ENCODE measurements at places on chromosomes 7 and 10. TPM values are rescaled to one million over a fixed set of nuclear protein-coding genes. Genes with fewer than 3 reads are reported as not detected.
A peak's percentile ranks its signal among the peaks of the same experiment; 100 is the strongest.

Gene DRGX
- 3.4 TPM for total RNA-seq

Gene PRKAR2B
- 69.3 TPM for total RNA-seq

Gene TUBB8
- not detected for total RNA-seq

Gene HPS6
- 18.3 TPM for total RNA-seq

Gene GHITM
- total RNA-seq: 144 TPM

DNA sequence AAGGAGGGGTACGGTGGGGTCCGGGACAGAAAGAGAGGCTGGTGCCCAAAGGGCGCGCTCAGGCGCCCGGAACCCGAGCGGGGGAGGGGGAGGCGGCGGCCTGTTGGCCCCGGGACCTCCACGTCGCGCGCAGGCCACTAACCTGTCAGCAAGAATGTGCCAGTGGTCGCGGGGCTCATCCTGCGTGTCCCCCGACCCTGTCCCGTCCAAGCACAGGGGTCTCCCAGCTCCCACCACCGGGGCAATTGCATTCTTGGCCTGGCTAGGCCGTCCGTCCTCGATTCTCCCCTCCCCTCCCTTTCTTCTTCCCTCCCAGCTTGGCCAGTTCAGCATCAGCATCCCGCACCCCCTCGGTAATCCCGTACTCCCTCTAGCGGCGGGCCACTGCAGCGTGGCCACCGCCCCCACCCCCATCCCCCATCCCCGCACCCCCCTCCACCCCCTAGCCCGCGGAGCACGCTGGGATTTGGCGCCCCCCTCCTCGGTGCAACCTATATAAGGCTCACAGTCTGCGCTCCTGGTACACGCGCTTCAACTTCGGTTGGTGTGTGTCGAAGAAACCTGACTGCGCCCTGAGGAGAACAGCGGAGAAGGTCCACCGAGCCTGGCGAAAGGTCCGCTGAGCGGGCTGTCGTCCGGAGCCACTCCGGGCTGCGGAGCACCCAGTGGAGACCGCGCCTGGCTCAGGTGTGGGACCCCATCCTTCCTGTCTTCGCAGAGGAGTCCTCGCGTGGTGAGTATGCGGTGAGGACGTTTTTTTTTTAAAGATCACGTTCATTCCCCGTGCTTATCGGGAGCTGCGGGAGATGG lies at the start of gene SGCE:
SGCE (minus strand) TSS at position 286 of the 810 bp plus-strand sequence; CDS start at position 251, 35 bp downstream.
- H3K4me1 ChIP-seq: peaks cover 9% of the 10 kb centered on the region
- H3K36me3 ChIP-seq: no peaks in the 10 kb centered on the region
- no peaks in the 10 kb centered on the region for H3K27me3 ChIP-seq
- H3K27ac ChIP-seq: peak within 1 kb of the TSS; percentile 87

GRCh38 chr10:76558586-76558985 lies 1079.0 kb downstream of the KCNMA1 start:
- H3K27me3 ChIP-seq: peaks cover 2% of the 10 kb centered on the region
- no peaks in the 10 kb centered on the region for H3K36me3 ChIP-seq
- peaks cover 16% of the 10 kb centered on the region for H3K4me1 ChIP-seq
- DNase-seq: no peak
- no peak overlapping the region for H3K27ac ChIP-seq

- peaks cover 39% of the 10 kb centered on the region for H3K4me1 ChIP-seq
- no peak overlapping the region for H3K4me3 ChIP-seq
- H3K36me3 ChIP-seq: peaks cover 5% of the 10 kb centered on the region
- H3K27me3 ChIP-seq: peaks cover 27% of the 10 kb centered on the region
- DNase-seq: no peak
Measured at GRCh38 chr10:111081595-111081994, 4.8 kb downstream of the ADRA2A start.

DNA sequence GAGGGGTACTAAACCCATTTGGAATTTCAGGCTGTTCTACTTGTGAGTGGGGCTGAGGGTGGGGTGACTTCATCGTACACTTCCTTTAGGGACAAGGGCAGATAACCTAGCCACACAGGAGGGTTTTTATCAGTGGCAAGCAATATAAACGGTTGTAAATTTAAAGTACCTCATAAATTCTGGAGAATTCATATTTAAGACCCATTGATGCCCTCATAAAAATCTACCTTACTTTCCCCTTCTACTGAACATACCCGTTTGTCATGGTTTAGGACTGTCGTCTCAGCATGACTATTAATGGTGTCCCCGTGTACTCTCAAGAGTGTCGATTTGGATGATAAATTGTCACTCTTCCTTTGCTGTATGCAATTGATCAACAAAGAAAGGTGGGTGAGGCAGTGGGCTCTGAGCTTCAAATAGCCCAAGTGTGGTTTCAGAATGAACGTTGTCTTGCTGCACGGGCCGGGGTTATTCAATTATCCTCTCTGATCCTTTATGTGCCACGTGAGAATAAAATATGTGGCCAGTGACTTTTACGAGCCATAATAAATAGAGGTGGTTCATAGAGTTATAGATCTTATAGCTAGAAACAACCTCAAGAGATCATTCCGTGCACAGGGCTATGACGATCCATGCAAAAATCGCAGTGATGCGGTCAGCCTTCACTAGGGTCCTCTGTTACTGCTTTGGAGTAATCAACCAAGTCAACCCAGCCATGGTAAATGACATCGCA lies 82.2 kb downstream of the FAM107B start:
- H3K27ac ChIP-seq: no peak overlapping the region
- H3K27me3 ChIP-seq: no peaks in the 10 kb centered on the region
- peak; percentile 66 for DNase-seq
- H3K36me3 ChIP-seq: no peaks in the 10 kb centered on the region
- no peaks in the 10 kb centered on the region for H3K4me1 ChIP-seq

- H3K4me3 ChIP-seq: no peak overlapping the region
- no peak overlapping the region for H3K27ac ChIP-seq
- peaks cover 33% of the 10 kb centered on the region for H3K27me3 ChIP-seq
- DNase-seq: no peak
Measured at GRCh38 chr10:43078986-43079273, 2.1 kb downstream of the RET start.

- H3K4me3 ChIP-seq: no peak overlapping the region
- peaks cover 5% of the 10 kb centered on the region for H3K4me1 ChIP-seq
- H3K36me3 ChIP-seq: peaks cover 66% of the 10 kb centered on the region
- no peak overlapping the region for H3K27ac ChIP-seq
- no peak for DNase-seq
Measured at GRCh38 chr10:132774902-132775863, 10.8 kb downstream of the NKX6-2 start.

- no peaks in the 10 kb centered on the region for H3K36me3 ChIP-seq
- no peaks in the 10 kb centered on the region for H3K27me3 ChIP-seq
- H3K27ac ChIP-seq: peak overlapping the region; percentile 36
- DNase-seq: peak; percentile 81
- H3K4me1 ChIP-seq: peaks cover 35% of the 10 kb centered on the region
- no peak overlapping the region for H3K4me3 ChIP-seq
Measured at GRCh38 chr7:22561321-22561811, 61.4 kb upstream of the STEAP1B start.

GRCh38 chr7:142313528-142313927 lies 55.7 kb upstream of the PRSS58 start:
- no peak for DNase-seq
- H3K4me3 ChIP-seq: no peak overlapping the region
- H3K27ac ChIP-seq: no peak overlapping the region
- H3K27me3 ChIP-seq: no peaks in the 10 kb centered on the region

- DNase-seq: no peak
- H3K4me3 ChIP-seq: no peak overlapping the region
- no peak overlapping the region for H3K27ac ChIP-seq
Measured at GRCh38 chr7:81693894-81694293, 76.0 kb downstream of the HGF start.

- no peaks in the 10 kb centered on the region for H3K36me3 ChIP-seq
- H3K27me3 ChIP-seq: no peaks in the 10 kb centered on the region
- no peak for DNase-seq
- peaks cover 5% of the 10 kb centered on the region for H3K4me1 ChIP-seq
- H3K27ac ChIP-seq: no peak overlapping the region
Measured at GRCh38 chr7:26454180-26454579, 162.5 kb downstream of the SNX10 start.

- H3K27ac ChIP-seq: no peak overlapping the region
- H3K27me3 ChIP-seq: no peaks in the 10 kb centered on the region
- no peak overlapping the region for H3K4me3 ChIP-seq
- DNase-seq: no peak
- no peaks in the 10 kb centered on the region for H3K36me3 ChIP-seq
- no peaks in the 10 kb centered on the region for H3K4me1 ChIP-seq
Measured at GRCh38 chr7:24802300-24802699, 45.0 kb upstream of the GSDME start.

DNA sequence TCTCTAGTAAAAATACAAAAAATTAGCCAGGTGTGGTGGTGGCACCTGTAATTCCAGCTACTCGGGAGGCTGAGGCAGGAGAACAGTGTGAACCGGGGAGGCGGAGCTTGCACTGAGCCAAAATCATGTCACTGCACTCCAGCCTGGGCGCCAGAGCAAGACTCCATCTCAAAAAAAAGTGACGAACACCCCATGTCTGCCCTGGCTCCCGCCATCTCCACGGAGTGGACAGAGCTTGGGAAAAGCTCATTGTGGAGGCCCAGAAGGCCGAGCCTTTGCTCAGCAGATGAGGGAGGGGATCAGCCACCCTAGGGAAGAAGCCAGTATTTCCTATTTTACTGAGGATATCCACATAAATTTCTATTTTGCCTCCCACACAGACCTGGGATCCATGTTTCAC lies 136.8 kb downstream of the DIP2C start:
- H3K4me3 ChIP-seq: no peak overlapping the region
- peaks cover 33% of the 10 kb centered on the region for H3K4me1 ChIP-seq
- no peaks in the 10 kb centered on the region for H3K27me3 ChIP-seq
- no peak overlapping the region for H3K27ac ChIP-seq

GRCh38 chr7:108716783-108717182 lies 147.1 kb downstream of the DNAJB9 start:
- DNase-seq: no peak
- no peak overlapping the region for H3K4me3 ChIP-seq
- no peaks in the 10 kb centered on the region for H3K36me3 ChIP-seq
- no peaks in the 10 kb centered on the region for H3K4me1 ChIP-seq
- H3K27ac ChIP-seq: no peak overlapping the region

DNA sequence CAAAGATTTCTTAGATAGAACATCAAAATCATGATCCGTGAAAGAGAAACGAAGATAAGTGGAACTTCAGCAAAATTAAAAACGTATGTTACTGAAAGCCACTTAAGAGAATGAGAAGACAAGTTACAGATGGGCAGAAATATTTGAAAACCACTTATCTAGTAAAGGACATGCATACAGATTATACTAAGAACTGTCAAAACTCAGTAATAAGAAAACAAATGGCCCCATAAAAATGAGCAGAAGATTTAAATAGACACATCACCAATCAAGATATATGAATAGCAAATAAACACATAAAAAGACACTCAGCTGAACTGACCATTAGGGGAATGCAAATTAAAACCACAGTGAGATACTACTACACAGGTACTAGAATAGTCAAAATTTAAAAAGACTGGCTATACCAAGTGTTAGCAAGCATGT lies 343.7 kb downstream of the PTEN start:
- no peak overlapping the region for H3K27ac ChIP-seq
- H3K4me1 ChIP-seq: no peaks in the 10 kb centered on the region
- DNase-seq: no peak
- H3K36me3 ChIP-seq: no peaks in the 10 kb centered on the region

DNA sequence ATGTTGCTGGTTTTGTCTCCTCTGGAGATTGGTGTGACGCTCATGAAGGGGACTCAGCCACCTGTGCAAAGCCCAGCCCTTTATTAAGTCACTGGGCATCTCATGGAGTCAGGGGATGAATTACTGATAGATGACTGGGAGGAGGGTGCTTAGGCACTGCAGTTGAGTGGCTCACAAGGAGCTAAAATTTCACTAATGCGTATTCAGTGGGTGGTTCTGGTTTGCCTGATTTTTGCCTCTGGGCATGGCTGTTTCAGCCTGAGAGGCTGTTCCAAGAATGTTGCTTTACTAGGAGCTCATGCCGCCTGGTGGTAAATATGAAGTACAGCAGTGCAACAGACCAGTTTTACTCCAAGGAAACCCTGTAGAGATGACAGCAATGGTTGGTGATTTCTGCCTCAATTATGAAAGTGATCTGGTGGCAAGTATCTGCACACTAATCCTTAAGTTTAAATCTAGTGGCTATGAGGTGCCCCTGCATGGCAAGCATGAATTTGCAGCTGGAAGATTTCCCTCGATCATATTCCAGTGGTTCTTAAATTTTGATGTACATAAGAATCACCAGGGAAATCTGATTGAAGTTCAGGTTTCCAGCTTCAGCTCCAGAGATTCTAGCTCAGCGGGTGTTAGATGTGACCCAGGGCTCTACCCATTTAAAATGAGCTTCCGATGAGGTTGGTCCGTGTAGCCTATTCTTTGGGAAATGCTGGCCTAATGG lies 19.9 kb downstream of the ACTA2 start:
- no peaks in the 10 kb centered on the region for H3K36me3 ChIP-seq
- no peaks in the 10 kb centered on the region for H3K27me3 ChIP-seq
- peaks cover 4% of the 10 kb centered on the region for H3K4me1 ChIP-seq
- H3K27ac ChIP-seq: no peak overlapping the region

DNA sequence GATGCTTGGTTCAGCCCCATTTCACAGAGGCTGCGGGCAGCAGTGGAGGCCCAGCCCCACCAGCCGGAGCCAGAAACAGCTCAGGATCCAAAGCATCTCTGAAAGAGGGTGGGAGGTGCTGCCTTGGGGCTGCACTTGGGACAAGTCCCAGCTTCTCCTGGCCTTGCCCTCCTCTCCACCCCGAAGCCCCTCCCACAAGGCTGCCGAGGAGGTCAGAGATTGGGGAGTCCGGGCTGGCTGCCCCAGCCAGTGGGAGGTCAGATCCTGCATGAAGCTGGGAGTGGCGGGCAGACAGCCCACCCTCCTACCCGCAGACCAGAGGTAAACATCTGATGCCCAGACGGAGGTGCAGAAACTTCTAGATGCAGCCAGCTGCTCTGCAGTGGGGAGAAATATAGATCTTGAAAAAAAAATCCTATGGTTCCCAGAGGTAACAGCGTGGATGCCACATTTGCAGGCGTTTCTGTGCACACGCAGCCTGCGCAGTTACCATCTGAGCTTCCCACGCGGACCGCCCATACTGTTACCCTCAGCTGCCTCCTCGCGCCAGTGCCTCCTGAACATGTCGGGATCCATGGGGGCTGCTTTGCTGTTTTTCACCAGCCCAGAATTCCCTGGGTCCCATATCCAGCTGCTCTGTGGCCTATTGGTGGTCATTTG lies 36.9 kb upstream of the GNA12 start:
- H3K4me3 ChIP-seq: no peak overlapping the region
- H3K4me1 ChIP-seq: peaks cover 40% of the 10 kb centered on the region
- H3K27me3 ChIP-seq: no peaks in the 10 kb centered on the region
- H3K27ac ChIP-seq: no peak overlapping the region
- no peaks in the 10 kb centered on the region for H3K36me3 ChIP-seq

DNA sequence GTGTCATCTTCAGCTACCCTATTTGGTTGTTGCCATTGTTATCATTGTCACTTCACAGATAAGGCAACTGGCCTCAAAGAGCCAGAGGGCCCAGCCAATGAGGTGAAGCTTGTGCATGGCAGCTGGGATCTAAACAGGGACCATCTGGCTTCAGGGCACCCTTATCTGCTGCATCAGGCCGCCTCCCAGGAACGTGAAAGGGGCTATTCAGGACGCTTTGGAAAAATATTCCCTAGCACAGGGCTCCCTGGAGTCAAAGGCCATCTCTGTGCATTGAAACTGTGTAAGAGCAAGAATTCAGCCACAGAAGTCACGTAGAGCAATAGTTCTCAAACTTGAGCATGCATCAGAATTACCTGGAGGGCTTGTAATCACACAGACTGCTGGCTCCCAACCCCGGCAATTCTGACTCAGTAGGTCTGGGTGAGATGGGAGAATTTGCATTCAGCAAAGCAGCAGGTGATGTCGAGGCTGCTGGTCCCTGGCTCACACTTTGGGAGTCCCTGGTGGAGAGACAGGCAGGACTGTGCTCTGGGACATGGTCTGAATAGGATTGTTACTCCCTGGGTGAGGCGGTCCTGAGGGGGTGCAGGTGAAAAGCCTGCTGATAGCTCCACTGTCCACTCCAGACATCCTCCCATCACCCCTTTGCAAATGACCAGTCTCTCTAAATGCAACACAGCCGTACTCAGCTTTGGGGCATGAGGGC lies 21.5 kb upstream of the PLEKHA1 start:
- no peaks in the 10 kb centered on the region for H3K36me3 ChIP-seq
- H3K27me3 ChIP-seq: no peaks in the 10 kb centered on the region
- DNase-seq: no peak
- H3K4me1 ChIP-seq: peaks cover 4% of the 10 kb centered on the region
